ENCODE measurements at places on chromosomes 1 and 21.

GRCh38 chr1:209368864-209369598, 214.5 kb upstream of the CAMK1G start:
- peak; percentile 86 for DNase-seq

- no peak for DNase-seq
Observed at GRCh38 chr21:34949499-34949898, 99.6 kb downstream of the RUNX1 start.

GRCh38 chr1:117271959-117272358, 61.2 kb upstream of the VTCN1 start:
- DNase-seq = no peak

GRCh38 chr1:87515781-87516180, 187.1 kb downstream of the LMO4 start:
- DNase-seq = no peak

DNA sequence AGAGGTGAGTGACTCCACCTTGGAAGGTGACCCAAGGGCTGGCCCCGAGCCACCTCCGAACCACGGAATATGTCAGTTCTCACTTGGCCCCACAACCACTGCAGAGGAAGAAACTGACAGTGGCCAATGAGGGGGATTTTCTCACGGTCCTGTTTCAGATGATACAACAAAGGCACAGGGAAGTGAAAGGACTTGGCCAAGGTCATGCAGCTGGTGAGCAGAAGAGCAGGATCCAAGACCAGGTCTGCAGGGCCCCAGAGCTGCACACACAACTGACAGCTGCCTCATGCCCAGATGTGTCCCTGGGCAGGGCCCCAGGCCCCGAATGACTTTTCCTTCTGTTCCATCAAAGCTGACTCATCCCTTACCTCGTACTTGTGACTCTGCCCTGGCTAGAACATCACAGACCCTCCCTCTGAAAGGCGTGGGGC, 25.8 kb upstream of the EVA1B start:
- no peak for DNase-seq

DNA sequence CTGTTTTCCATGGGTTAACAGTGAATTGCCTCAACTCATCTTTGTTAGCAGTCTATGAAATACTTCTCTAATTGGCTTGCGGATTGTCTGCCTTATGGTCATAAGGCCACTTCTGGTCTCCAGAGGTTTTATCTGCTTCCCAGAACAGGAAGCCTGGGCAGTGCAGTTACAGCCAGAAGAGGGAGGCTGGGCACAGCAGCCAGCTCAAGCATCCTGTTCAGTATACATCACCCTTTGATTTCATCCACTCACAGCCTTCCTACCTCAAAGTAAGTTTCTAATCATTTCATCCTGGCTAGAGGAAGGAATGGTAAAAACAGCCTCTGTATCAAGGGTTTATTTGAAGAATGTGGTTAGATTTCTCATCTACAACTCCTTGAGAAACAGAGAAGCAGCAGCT, 311.5 kb upstream of the DEPDC1 start:
- no peak for DNase-seq

DNA sequence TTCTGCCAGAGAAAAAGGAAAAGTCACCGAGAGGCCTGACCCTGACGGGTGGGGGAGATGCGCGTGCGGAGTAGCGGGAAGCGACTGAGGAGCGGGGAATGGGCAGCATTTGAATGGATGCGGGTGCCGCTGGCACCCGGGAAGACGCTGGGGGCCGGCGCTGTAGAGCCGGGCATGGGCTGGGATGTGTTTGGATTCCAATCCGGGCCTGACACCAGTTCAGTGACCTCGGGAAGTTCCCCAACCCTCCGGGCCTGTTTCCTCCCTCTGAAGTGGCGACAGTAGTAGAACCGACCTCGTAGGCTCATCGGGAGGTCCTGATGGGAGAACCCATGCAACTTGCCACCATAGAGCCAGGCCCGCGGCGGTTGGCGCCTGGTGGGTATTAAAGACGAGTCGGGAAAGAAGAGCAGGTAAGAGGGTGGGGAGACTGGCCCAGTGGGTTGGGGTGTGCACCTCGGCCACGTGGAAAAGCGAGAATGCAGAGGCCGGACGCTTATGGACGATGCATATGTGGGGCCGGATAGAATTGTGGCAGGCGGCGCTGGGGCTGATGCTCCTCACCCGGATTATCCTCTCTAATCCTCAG, 642 bp upstream of the SLC16A1 start:
- DNase-seq = no peak

- DNase-seq = no peak
Observed at GRCh38 chr1:12019858-12020509, 686 bp downstream of the MIIP start.

DNA sequence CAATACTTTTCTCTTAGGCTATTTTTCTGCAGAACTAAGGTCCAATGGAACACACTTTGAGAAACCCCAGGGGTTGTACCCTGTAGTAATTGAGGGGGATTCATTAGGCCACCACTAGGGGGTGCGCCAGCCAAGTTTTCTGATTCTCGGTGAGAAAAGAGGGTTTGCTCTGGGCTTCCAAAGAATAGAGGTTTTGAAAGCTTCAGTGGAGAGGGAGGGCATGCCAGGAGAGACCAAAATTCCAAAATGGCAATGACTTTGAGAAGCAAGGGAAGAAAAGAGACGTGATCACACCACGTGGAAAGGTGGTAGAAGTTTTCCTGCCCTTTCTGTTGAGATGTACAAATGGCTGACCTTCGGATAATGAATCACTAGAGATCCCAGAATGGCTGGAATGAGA, 323.3 kb downstream of the RPS6KC1 start:
- no peak for DNase-seq

GRCh38 chr1:119251751-119252150, 111.3 kb upstream of the WARS2 start:
- no peak for DNase-seq

DNA sequence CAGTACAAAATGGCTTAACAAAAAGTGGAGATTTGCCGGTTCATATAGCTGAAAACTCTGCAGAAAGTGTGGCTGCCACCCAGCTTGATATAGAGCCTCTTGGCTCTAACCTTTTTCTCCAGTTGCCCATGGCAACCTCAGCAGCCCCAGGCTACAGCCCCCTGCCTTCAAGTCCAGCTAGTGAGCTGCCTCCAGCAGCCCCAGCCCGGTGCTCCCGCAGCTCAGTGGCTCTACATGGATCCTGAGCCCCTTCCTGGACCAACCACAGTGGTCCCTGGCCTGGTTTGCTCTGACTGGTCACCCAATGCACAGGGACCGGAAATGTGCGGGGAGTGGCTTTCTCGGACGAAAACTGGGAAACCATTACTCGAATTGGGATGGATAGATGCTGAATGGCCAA, 13.3 kb upstream of the ATF3 start:
- no peak for DNase-seq

DNA sequence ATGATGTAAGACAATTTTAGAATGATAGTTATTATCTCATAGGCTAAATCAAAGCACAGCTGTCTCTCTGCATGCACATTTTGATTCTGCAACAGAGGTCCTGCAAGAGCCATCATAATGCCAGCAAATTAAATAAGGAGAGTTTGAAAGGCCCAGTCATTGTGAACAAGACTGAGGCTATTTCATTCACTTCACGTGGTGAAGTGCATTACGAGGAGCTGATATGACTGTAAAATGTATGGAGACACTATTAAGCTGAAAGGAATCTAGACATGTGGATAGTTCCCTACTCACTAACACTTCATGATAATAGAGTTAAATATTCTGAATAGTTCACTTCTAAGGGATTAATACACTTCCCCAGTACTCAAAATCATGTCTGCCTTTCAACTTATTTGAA, 299.0 kb downstream of the SMYD3 start:
- no peak for DNase-seq

GRCh38 chr1:230540421-230541155, 101.7 kb upstream of the COG2 start:
- no peak for DNase-seq

DNA sequence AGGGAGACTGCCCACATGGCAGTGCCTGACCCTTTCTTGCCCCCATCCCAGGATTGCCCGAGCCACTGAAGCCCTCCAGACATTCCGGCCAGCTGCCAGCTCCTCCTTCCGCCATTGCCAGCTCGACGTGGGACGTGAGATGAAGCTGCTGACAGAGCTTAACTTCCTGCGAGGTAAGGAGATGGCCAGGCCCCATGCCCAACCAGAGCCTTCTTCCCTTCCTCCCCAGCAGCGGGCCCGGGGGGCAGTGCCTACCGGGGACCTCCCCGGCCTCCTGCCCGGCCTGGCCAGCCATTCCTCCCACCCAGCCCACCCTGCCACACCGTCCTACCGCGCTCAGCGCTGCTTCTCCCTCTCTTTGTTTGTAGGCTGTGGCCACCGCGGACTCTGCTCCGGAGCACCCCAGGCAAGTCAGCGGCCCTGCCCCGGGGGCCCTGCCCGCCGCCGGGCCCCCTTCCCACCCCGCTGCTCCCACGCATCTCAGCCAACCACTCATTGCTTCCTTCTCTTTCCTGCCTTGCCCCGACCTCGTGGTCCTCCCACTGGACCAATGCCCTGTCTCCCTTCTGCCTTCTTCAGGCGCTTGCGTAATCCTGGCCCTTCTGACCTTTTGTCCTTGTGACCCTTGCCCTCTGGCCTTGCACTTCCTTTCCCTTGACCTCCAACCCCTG, 4.9 kb downstream of the TRIM46 start:
- DNase-seq = no peak

DNA sequence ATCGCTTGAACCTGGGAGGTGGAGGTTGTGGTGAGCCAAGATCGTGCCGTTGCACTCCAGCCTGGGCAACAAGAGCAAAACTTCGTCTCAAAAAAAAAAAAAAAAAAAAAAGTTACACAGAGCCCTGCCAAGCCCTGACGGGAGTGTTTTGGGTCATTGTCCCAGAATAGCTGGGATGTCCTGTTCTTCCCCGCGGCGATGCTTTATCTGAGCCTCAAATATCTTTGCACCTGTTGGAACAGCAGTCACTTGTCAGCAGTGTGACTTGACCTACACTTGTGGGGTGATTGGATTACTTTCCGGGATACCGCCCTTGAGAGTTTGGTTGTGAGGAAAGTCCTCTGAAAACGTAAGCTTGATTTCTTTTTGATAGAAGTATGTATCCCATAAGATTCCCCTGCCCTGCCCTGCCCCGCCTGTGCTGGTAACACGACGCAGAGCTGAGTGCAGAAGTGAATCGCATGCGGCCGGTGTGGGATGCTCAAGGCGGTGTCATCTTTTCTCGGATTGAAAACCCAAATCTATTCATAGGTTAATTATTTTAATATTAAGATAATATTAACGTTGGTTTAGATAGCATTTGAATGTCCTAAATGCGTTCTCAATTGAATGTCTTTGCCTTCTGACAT, 50.9 kb downstream of the PCNT start:
- no peak for DNase-seq

GRCh38 chr1:236284291-236284721, 2.5 kb upstream of the ERO1B start:
- DNase-seq = no peak

DNA sequence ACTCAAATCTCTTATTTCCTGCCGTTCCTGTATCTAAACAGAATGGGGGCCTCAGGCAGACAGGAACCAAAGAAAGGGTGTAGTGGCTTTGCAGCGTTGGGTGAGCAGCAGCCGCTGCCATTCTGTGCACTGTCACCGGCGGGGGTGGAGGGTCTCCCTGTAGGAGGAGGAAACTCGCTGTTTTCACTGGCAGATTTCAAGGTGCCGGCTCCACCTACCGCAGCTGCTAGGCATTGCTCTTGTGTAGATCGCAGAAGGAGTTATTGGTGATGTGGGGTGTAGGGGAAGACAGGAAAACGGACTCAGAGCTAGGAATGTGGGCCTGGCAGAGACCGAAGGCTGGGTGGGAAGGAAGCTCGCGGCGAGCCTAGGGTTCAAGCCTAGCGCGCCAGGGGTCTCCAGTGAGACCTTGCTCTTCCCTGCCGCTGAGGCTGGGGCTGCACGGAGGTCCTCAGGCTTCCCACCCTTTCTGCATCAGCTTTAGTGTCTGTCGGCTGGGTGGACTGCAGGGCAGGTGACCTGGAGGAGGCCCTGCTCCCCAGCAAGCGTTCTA, 20.8 kb downstream of the ATP5PO start:
- DNase-seq = peak; percentile 38

GRCh38 chr1:20742671-20743070, 10.2 kb upstream of the SH2D5 start:
- DNase-seq = no peak

GRCh38 chr1:29653034-29653810, 416.9 kb downstream of the PTPRU start:
- no peak for DNase-seq

- DNase-seq = no peak
Observed at GRCh38 chr1:4124631-4125145, 224.6 kb upstream of the C1orf174 start.

DNA sequence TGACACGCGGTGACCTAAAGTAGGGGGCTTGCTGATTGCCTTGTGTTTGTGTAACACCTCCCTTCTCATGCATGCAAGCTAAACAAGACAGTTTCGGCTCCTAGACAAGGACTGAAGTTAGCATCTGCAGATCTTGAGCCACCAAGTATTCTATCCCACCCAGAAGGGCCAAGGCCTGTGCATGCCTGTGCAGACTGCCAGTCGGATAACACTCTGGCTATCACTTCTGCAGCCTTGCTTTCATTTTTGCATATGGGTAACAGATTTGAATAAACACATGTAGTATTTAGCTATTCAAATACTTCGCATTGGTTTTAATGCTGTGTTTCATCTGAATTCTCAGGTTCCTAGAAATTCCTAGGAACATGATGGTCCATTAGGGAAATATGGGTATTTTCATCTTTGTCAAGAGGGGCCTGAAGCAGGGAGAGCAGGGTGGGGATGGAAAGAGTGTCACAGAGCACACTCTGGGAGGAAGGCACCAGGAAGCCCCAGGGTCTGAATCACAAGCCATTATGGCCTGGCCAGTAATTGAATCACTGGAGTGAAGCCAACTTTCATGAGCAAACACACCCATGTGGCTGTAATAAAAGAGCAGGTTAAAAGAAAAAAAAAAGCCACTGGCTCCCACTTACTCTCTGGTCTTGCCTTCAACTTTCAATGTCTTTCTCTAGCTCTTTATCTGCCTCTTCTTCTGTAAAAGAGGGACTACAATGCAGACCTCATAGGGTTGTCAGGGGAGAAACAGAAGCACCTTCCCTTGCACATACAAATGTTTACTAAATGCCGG, 28.3 kb downstream of the GADD45A start:
- DNase-seq = peak; percentile 71

DNA sequence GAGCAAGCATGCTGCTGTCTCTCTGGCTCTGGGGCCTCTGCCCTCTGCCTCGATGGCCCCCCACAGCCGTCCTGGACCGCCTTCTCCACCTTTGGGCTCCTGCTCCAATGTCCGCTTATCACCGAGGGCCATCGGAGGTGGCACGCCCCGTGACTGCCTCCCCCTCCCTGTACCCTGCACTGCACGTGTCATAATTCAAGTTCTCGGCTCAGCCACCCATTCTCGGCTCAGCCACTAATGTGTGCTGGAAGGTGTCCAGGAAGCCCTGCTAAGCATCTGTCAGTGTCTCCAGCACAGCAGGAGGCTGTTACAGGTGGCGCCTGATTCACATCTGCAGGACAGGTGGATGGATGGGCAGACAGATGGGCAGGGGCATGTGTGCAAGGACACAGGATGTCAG, 45.5 kb downstream of the TP73 start:
- no peak for DNase-seq

DNA sequence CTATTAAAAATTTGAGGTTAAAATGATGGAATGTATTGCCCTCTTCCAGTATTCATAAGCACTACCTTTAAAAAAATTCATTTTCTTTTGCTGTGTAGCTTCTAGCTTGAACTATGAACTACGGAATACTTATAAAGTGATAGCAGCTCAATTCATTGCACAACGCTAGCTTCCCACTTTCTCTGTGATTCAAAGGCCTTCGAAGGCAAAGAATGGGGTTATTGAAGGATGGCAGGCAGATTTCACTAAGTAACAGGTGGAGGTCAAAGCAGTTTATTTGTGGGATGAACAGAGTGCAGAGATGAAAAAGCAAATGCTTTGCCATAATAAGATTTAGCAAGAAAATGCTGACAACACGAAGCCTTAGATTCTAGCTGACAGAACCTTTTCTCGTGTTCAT, 290.6 kb downstream of the NFIA start:
- no peak for DNase-seq
